ENCODE measurements at places on chromosomes 1 and 21.

- no peak for DNase-seq
These were observed 209.0 kb upstream of the HOOK1 start for GRCh38 chr1:59605761-59606160.

DNA sequence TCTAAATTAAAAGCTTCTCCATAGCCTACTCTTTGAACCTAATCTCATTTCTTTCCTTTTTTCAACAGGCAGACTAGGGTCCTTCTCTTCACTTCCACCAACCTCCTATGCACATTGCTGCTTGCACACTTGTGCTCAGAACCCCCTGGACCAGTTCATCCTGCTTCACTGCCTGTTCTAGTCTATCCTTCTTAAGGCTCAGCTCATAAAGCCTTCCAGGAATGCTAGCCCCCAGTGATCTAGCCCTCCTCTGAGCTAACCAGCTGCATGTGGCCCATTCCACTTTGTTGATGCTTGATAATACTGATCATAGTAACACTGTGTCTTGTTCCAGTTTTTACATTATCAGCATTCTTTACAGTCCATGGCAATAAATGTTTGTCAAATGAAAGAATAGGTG, 22.9 kb upstream of the PHGDH start:
- DNase-seq = no peak

GRCh38 chr21:45979651-45980050, 1.9 kb upstream of the COL6A1 start:
- DNase-seq = no peak

- DNase-seq = no peak
These were observed 22.1 kb downstream of the EDARADD start for GRCh38 chr1:236416165-236416564.

DNA sequence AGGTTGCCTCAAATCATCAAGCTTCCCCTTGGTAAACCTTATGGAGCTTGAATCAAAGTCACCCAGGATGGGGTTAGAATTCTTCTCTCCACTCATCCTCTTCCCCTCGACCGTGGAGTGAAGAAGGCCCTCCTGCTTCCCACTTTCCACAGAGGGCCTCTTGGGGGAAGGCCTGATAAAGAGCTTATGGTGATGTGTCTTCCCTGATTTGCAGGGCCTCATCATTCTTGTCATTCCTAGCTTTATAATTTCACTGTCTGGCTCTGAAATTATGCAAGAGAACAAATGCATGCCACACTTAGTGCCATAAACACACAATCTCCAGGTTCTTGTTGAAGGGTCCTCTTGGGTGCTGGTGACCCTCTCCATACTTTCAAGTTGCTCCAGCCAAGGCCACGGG, 101.2 kb downstream of the HMGB4 start:
- no peak for DNase-seq

- DNase-seq = no peak
These were observed 51.2 kb upstream of the SEC16B start for GRCh38 chr1:178020968-178021640.

DNA sequence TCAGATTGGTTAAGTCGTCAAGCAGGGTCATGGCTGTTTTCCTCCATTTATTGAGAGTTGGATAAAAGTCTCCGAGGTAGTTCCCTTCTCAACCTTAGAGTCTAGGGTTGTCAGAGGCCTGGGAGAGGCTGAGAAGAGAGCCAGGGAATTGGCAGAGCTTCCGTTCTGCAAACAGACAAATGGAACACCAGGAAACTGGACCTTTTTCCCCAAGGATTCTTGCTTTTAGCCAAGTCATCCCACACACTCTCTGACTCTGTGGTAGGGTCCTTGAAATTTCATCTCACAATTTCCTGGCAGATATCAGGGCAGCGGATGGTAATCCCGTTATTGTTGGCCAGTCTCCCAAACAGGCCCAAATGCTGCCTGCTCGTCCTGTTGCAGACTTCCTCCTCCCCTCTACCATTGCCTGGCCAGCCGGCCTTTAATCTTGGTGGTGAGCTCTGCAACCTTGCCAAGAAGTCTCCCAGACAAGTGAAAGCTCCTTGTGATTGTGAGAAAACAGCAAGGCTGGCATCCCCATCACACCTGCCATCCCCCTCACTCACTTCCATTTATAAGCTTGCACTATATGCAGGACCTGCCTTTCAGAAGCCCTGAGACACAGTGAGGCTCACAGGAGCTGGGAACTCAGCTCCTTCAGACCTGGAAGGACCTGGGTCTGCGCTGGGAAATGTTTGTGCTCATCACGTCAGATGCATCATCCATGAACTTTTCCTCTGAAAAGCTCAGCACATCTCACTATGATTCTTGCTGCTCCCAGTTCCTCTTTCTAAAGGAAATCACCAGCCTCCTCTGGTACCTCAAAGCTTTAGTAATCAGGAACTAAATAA, 13.7 kb upstream of the SRP9 start:
- peak; percentile 70 for DNase-seq

- no peak for DNase-seq
These were observed 29.7 kb downstream of the SSBP3 start for GRCh38 chr1:54376430-54377039.

DNA sequence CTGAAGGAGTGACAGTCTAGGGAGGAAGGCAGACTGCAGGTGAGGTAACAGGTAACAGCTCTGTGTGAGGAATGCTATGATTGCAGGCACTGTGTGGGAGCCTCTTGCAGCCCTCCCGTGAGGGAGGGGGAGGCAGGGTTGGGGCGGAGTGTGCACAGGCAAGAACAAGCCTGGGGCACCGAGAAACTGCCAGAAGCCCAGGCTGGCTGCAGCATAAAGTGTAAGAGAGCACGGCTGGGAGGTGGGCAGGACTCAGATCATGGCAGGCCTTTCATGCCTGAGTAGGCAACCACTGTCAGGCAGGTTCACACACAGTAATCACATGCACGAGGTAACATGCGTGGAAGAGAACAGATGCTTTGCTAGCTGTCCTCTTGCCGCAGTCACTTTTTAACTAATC, 11.3 kb upstream of the RHEX start:
- no peak for DNase-seq

- DNase-seq = no peak
These were observed 5.8 kb downstream of the ADORA3 start for GRCh38 chr1:111497592-111497991.

- peak; percentile 74 for DNase-seq
These were observed 37.0 kb downstream of the DMAP1 start for GRCh38 chr1:44250068-44250781.

GRCh38 chr1:154324241-154324640, 1.1 kb upstream of the ATP8B2 start:
- DNase-seq = no peak

GRCh38 chr1:109499661-109500536, 6.0 kb downstream of the CYB561D1 start:
- peak; percentile 45 for DNase-seq

- no peak for DNase-seq
These were observed 33.4 kb upstream of the RNPC3 start for GRCh38 chr1:103492003-103492625.

DNA sequence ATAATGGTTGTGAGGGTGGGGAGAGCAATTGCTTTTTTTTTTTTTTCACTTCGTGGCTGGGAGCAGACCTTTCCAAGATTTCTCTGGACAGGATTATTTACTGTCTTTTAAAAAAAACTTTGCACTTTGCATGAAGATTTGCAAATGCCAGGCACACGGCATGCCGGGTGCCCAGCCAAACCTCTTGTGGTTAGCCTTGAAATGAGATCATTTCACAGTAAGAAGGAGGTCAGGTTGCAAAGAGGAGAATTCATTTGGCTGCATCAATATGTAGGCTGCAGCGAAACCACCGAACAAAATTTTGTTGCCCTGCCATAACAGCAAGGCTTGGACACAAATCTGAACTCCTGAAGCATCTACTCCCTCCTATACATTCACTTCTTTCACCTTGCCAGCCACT, 36.5 kb upstream of the KCND3 start:
- no peak for DNase-seq

DNA sequence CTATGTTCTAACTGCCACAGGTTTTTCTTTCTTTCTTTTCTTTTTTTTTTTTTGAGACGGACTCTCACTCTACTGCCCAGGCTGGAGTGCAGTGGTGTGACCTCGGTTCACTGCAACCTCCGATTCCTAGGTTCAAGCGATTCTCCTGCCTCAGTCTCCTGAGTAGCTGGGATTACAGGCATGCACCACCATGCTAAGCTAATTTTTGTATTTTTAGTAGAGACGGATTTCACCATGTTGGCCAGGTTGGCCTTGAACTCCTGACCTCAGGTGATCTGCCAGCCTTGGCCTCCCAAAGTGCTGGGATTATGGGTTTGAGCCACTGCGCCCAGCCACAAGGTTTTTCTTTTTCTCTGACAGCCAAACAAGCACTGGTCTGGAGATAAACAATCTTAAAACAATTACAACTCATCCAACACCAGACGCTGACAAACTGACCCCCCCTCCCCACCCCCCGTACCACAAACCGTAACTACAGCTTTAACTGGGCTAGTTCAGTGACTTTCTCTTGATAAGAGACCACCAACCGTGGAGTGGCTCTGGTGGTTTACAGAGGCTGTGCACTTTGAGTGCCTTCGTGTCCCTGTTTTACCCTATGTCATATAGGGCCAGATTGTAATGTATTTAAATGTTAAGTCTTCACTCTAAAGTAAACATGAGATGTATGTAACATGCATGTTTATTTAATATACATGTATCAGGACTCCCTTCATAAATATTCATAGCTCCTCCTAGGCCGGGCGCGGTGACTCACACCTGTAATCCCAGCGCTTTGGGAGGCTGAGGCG, 19.5 kb upstream of the PUM1 start:
- no peak for DNase-seq

GRCh38 chr1:15684042-15684461, at the start of gene PLEKHM2:
TSS of gene PLEKHM2 (plus strand) at chr1:15684320. CDS start at chr1:15684559, 239 bp downstream.
- peak; percentile 57 for DNase-seq

DNA sequence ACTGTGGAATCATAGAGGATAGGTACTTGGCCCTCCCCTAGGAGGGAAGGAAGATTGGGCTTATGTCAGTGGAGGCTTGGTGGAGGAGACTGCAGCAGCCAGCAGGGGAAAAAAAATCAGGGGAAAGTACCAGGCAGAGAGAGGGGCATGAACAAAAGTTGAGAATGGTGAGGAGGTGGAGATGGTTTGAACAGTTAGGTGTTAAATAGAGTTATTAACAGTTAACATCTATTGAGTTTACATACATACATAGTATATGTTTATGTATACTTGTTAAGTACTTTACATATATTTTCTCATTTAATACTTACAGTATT, 136.5 kb upstream of the HNRNPU start:
- no peak for DNase-seq

DNA sequence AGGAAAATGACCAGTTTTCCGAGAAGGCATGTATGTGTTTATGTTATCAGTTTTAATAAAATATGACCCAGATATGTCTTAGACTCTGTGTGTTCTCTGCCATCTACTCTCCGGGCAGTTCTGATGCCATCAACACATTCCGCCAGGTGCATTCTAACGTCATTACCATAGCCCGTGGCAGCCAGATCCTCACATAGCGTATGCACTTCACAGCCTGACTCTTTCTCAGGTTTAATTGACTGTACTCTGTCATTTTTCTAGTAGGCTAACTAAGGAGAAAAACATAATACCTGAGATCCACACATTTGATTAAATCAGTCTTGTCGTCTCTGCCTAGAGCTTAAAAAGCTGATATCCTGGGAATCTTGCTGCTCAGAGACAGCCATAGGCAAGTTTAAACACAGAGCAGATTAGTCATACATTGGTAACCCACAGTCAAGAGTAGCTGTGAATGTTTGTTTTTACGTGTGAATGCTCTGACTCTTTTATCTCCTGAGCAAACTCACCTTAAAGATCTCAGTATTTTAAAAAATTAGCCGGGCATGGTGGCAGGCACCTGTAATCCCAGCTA, 175.9 kb downstream of the GREM2 start:
- DNase-seq = no peak

DNA sequence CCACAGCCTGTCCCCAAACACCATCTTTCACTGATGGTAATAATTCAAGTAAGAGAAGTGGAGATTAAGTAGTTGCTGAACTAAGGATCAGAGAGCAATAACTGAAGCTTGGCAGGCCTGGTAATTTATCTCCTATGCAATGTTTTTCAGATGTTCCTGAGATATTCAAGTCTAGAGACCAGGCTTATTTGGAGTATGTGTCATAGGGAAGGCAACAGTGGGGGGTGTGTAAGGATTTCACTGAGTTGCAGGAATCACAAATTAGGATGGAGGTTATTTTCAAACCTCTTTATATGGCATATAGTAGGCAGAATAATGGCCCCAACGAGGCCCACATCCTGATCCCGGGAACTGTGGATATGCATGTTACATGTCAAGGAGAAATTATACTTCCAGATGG, 171.7 kb downstream of the KCNJ6 start:
- DNase-seq = no peak

GRCh38 chr21:25956993-25957714, 213.4 kb downstream of the APP start:
- no peak for DNase-seq

GRCh38 chr1:214439352-214440119, 111.9 kb downstream of the PTPN14 start:
- DNase-seq = no peak

- DNase-seq = no peak
These were observed 182.7 kb downstream of the LMX1A start for GRCh38 chr1:165173818-165174217.

DNA sequence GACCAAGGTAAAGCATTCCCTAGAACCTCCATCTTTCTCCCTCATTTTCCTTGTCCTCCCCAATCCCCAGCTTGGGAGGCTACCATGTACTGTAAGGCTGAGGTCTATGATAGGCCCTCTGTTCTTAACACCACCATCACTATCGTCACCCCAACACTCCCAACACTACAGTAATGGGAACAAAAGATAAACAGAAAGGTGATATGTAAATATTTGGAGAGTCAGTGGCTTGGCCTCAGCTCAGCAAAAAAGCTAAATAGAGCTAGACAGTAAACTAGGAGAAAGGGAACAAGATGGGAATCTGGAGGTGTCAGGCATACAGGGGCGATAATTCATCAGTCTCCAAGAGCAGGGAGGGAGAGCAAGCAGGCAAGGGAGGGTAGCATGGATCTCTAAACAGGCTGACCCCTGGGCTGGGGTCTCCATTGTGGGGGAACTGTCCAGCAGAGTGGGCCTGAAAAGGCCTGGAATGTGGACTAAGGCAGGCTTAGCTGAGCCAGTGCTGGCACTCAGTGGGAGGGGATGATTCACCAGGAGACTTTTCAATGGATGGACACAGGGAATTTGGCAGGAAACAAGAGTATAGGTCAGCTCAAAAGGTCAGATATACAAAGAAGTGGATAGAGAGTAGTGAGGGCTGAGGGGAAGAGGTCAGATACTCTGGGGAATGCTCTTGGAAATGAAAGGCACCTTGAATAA, 6.7 kb downstream of the WNT2B start:
- DNase-seq = no peak

- no peak for DNase-seq
These were observed 4.9 kb downstream of the CAMK2N1 start for GRCh38 chr1:20480951-20481617.

DNA sequence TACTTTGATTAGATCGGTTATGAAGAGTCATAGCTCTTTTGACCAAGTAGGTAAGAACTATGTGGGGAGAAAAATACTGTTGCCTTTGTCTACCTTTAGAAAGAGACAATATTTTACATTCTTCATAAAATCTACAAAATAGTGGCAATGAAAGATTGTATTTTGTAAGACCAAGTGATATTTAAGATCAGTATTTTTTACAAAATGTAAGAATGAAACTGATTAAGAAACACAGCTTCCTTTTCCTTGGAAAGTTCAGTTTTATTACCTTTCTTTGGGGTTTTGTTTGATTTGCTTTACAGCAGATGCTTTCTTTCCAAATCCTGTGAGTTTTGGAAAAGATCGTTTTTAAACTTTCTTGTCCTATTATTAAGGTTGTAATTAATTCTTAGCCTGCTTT, 69.8 kb downstream of the SLC35A3 start:
- no peak for DNase-seq
